ENCODE measurements at places on chromosomes 1 and 21. TPM values are rescaled to one million over a fixed set of nuclear protein-coding genes. Genes with fewer than 3 reads are reported as not detected.

GRCh38 chr1:168161459-168161858 lies 17.3 kb upstream of the TIPRL start:
- DNase-seq, result no peak

DNA sequence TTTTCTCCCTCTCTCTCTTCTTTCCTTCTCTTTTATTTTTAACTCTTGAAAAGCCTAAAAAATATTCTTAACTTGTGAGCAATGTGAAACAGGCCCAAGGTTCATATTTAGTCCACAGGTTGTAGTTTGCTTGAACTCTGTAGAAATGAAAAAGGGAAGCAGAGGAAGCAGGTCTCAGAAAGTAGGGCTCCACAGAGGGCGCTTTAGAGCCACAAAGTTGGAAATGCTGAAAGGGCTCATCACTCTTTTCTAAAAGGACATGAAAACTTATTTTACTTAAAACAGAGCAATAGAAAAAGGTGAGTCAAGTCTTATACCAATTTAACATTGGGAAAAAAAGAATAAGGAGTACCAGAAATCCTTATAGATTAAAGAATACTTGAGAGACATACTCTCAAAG lies 247.0 kb downstream of the USP25 start:
- DNase-seq, result no peak

DNA sequence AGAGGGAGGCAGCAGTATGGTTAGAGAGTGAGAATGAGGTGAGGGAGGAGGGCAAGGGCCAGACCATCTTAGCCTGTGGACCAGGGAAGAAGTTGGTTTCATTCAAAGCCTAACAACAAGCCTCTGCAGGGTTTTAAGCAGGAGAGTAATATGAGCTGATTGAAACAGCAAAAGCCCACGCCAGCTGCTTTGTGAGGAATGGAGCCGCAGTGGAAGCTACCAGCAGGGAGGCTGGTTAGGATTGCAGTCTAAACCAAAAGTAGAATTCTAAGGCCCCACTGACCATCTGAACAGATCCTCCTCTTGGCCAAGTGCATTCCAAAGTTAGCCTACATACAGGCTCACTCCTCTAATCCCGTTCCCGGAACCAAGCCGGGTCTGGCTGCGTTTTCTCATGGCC lies 44.8 kb downstream of the OLFML3 start:
- no peak for DNase-seq

PROX1 gene
- total RNA-seq, result 0.06 TPM

C1orf105 gene
- not detected for total RNA-seq

HYI gene
- 124 TPM for total RNA-seq

Data from epithelial cell of proximal tubule (primary cell).